ENCODE measurements at places on chromosomes 7 and 10.

GRCh38 chr7:98864731-98865453, 4.9 kb downstream of the TMEM130 start:
- no peak for DNase-seq

GRCh38 chr10:28922127-28922526, 244.8 kb downstream of the BAMBI start:
- no peak for DNase-seq

GRCh38 chr7:151694441-151694827, 174.7 kb upstream of the RHEB start:
- DNase-seq, result no peak

GRCh38 chr10:36494371-36494770, 631.0 kb upstream of the ANKRD30A start:
- no peak for DNase-seq

DNA sequence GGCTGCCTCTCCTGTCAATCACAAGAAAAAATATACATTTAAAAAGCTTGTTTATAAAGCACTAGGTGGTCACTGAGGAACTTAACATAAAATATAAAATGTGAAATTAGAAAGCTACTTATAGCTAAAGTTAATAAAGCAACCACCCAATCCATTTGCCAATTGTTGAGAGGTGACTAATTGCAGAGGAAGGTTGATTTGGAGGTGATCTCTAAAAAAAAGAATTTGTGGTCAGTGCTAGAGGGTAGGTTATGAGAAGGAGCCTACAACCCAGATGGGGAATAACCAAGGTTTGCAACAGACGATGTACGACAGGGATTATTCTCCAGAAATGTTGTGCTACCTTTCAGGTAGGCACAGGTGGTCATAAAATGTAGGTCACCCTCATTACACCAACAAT, 444.2 kb upstream of the C7orf33 start:
- DNase-seq, result no peak

DNA sequence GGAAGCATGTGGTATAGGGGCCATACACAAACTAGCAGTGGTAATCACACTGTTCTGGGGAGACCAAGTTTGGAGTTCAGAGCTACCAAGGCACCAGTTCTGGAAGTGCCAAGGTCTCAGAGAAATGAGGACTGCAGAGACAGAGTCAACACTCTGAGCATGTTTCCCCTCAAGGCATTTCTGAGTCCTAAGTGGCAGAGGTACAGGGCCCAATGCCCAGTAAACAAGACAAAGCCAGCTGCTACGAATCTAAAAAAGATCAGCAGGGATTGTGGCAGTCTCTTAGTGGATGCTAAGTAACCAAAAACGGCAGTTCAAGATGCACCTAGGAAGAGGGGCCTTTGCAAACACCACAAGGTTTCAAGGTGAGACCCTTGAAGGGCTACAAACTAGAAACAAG, 271.9 kb downstream of the TNS3 start:
- DNase-seq, result no peak
